ENCODE measurements at places on chromosomes 16 and 17. TPM values are rescaled to one million over a fixed set of nuclear protein-coding genes. Genes with fewer than 3 reads are reported as not detected.
A peak's percentile ranks its signal among the peaks of the same experiment; 100 is the strongest.

Gene TEKT5
- not detected for total RNA-seq

- H3K27me3 ChIP-seq = peaks cover 68% of the 10 kb centered on the region
- no peak for DNase-seq
- peaks cover 6% of the 10 kb centered on the region for H3K4me1 ChIP-seq
Measured at GRCh38 chr16:825341-826061, 25.0 kb upstream of the GNG13 start.

Gene KRTAP1-5
- not detected for total RNA-seq

Gene INTS2
- 7.6 TPM for total RNA-seq

Gene TEN1
- total RNA-seq = 25.3 TPM

DNA sequence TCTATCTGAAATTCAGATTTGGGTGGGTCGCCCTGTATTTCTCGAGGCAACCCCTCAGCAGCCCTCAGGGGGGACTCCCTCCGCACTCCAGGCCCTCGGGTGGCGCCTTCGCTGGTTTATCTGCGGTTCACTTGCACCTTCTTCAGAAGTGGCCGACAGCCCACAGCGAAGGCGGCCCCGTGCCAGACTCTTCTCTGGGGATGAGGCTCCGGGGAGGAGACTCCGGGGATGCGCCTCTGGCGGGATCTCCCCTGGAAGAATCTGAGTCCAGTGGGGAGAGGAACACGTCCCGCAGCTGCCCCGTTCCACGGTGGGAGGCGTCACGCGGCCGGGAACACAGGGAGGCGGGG, 63.9 kb upstream of the DNAJA2 start:
- no peak for DNase-seq
- H3K4me3 ChIP-seq = peak overlapping the region; percentile 51
- peak overlapping the region; percentile 54 for H3K27ac ChIP-seq
- H3K27me3 ChIP-seq = no peaks in the 10 kb centered on the region
- H3K36me3 ChIP-seq = no peaks in the 10 kb centered on the region

Gene C16orf54
- 2.1 TPM for total RNA-seq

DNA sequence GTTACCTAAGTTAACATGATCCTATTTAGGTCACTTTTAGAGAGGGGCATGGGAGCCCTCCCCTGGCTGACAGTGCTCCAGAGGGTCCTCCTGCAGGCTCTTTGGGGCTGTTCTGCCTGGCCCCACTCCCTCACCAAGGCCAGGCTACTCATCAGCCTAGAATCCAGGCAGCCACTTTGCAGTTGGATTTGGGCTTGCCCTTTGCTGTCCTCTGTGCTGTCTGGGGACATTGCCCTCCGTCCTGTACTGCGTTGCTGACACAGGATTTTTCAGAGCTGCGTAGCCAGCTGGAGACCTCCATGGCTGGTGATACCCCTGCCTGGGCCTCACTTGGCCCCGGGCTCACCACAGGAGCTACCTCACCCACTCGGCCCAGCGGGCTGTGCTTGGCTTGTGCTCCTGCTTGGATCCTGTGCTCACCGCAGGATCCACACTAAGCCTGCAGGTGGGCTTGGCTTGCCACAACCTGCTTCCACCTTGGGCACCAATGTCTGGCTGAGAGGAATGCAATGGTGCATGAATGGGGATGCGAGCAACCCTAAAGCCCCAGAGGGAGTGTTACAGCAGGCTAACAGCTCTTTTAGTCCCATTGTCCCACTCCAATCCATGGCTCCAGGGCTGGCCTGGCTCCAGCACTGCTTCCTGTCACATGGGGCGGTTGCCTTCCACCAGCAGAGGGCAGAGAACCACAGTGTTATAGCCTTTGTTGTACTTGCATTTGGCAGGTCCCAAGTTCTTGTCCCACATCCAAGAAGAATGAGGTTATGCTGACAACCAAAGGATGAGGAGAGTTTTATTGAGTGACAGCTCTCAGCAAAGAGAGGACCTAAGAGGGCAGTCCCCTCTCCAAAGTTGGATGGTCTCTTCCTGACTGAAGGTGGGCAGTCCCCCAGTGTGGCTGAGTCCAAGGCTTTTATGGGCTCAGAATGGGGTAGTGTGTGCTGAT, 21.5 kb downstream of the CCL4 start:
- no peaks in the 10 kb centered on the region for H3K36me3 ChIP-seq
- no peak overlapping the region for H3K4me3 ChIP-seq
- H3K4me1 ChIP-seq = no peaks in the 10 kb centered on the region
- no peak for DNase-seq
- H3K27me3 ChIP-seq = peaks cover 44% of the 10 kb centered on the region
- H3K27ac ChIP-seq = no peak overlapping the region

Gene KRTAP2-1
- not detected for total RNA-seq

Gene GNGT2
- not detected for total RNA-seq

- DNase-seq = no peak
- H3K4me3 ChIP-seq = no peak overlapping the region
- no peaks in the 10 kb centered on the region for H3K36me3 ChIP-seq
- H3K4me1 ChIP-seq = peaks cover 4% of the 10 kb centered on the region
- peaks cover 28% of the 10 kb centered on the region for H3K27me3 ChIP-seq
Measured at GRCh38 chr16:85912211-85912974, 13.4 kb downstream of the IRF8 start.

Gene SEZ6L2
- total RNA-seq = 2.8 TPM

Gene MEFV
- total RNA-seq = 1.5 TPM

Gene HOXB6
- total RNA-seq = not detected
